Stimulated activated CD8-positive, alpha-beta memory T cell treated with anti-CD3 and anti-CD28 coated beads, Interleukin-4, amount 100 ng/mL, for 48 hours (primary cell): ENCODE measurements at places on chromosomes 4 and X.

DNA sequence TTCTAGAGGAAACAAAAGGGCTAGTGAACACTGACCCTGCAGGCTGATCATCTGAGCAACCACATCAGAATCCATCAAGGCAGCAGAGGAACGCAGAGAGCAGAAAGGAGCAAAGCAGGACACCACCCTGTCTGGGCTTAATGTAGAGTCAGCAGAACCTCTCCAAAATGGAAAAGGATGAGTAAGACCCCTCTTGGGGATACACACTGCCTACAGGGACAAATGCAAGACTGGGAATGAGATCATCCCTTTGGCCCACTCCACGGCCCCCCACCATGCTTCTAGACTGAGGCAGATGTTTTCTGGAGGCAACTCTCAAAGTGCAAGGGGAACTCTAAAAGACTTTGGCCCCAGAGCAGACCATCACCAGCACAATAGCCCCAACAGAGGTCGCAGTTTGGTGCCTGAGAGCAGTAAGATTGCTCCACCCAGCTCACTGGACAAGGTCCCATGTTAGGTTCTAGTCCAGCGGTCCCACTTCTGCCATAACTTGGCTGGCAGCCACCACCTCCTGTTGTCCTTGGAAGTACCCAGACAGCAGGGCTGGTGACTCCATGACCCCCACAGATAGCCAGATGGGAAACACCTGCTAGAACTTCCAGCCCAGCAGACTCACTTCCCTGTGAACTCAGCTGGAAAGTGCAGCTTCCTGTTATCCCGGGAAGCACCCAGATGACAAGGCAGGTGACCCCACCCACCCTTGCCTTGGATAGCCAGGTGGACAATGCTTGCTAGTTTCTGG is 372.7 kb downstream of the INPP4B start:
- no peak for DNase-seq

- DNase-seq, result no peak
Measured at GRCh38 chrX:70455366-70456202, 10.9 kb downstream of the DLG3 start.

DNA sequence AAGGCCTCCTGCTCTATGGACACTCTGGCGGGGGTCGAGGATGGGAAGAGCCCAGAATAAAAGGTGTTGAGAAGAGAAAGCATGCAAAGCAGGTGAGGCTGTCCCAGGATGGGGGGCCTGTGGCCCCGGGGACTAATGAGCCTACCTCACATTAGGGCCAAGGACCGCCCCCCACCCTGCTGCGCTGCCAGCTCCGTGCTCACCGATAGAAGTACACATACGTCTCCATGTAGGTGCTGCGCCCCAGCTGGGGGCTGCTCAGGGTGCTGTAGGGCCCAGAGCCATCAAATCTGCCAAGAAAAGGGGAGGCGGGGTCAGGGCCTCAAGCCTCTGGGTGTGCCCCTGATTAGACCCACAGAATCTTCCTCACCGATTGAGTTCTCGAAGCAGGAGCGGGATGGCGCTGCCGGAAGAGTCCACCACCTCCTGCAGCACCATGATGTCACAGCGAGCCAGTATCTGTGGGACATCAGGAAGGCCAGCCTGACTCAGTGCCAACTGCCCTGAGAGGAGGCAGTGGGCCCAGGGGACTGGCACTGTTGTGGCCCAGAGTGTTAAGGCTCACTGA is 4.3 kb downstream of the DNASE1L1 start:
- DNase-seq, result no peak

DNA sequence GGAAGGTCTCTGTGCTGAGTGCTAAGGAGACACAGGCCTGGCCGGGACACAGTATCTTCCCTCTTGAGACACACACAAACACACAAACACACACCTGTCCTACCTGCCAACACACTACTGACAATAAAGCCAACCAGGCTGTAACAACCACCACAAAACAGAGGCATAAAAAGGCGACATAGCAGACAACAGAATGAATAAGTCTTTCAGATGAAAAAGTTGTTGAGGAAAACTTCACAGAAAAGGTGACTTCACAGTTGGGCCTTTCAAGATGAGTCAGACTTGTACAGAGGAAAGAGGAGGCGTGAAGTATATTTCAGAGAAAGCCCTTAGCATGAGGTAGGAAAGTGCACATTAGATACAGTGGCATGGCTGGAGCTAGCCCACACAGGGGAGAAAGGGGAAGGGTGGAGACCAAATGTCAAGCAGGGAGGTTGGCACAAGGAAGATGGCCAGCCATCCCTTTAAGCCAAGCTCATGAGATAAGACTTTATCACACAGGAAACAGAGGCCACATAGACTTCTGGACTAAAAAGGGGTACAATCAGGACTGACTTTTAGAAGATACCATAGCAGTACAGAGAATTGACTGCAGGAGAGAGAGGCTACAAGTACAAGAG is 54.0 kb downstream of the SLC9A7 start:
- peak; percentile 35 for DNase-seq

DNA sequence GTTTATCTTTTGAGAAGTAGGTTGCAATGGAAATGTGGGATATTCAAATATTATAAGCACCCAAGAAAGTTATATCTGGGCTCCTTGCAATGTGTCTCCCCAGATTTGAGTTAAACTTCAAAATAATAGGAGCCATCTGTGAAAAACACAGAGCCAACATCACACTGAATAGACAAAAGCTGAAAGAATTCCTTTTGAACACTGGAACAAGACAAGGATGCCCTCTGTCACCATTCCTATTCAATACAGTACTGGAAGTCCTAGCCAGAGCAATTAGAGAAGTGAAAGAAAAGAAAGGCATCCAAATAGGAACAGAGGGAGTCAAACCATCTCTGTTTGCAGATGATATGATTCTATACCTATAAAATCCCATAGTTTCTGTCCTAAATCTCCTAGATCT is 114.3 kb upstream of the IL1RAPL1 start:
- DNase-seq, result no peak

- no peak for DNase-seq
Measured at GRCh38 chrX:10502961-10503360, 117.4 kb downstream of the MID1 start.

- DNase-seq, result no peak
Measured at GRCh38 chr4:181807771-181808170, 435.4 kb upstream of the TENM3 start.

- DNase-seq, result no peak
Measured at GRCh38 chr4:139212900-139213299, 35.9 kb upstream of the ELF2 start.

DNA sequence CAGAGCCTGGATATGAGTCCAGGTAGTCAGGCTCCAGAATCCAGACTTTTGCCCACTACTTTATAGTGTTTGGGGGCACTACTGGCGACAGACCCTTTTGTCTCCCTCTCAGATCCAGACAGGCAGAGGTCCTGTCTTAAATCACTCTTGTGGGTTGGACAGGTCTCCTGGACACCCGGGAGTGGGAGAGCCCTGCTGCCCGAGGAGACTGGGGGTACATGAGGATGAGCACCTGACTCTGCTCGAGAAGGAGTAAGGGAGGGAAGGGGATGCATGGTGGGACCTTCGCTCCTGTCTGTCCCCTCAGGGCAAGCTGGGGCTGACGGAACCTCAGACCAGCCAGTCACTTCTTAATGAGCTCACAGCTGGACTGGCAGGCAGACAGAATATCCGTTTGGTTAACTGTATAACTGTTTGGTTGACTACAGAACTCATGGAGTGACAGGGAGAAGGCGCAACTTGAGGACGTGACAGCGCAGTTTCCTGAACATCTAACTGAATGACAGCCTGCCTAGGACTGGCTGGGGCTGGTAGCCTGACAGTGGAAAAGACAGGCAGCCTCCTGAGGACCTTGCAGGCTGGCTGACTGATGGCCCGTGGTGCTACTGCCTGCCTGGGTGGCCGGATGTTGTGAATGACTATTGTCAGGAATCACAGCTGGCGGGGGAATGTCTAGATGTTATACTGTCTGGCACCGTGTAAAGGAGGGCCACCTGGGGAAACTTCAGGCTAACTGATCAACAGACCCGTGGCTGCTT is 1.6 kb upstream of the SUV39H1 start:
- no peak for DNase-seq

DNA sequence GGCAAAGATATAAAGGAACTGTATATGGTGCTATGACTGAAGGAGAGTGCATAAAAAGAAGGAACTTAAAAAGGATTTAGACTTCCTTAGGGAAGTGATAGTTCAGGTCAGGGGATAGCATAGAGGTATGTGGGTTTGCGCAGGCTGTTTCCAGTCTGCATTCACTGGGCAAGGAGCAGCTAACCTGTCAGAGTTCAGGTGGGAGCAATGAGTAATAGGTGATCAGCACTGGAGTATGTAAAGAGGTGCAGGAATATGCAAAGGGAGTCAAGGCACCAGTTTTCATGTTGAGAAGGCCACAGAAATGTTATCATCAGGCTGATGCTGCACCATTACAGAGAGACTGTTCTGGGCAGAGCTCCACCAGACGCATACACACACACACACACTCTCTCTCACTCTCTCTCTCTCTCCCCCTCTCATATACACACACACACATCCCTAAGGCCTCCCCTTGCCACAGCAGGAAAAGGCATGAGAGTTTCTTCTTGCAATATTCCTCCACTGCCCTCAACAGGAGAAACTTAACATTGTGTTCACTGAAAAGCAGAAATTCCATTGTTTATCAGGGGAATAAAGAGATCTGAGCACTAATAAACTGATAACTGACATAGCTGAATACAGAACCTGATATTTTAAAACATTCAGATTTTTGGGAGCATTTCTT is 256.4 kb upstream of the GRID2 start:
- DNase-seq, result no peak

DNA sequence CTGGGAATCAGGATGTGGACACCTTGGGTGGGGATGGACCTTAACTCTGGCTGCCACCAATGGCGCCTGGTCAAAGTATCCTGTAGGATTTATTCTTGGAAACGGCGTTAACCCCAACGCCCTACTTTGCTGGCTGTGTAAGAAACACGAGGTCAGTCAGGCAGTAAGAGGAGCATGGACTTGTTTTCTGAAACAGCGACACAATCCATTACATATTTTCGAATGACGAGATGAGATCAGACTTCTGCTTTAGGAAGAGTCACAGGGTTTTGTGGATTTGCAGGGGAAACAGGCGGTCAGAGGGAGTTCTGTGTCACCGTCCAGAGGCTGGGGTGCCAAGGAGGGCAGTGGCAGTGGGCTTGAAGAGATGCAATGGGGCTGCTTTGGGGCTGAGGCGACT is 92.2 kb downstream of the TBL1X start:
- no peak for DNase-seq

GRCh38 chrX:129769467-129770154 is 10.1 kb upstream of the SASH3 start:
- peak; percentile 66 for DNase-seq

DNA sequence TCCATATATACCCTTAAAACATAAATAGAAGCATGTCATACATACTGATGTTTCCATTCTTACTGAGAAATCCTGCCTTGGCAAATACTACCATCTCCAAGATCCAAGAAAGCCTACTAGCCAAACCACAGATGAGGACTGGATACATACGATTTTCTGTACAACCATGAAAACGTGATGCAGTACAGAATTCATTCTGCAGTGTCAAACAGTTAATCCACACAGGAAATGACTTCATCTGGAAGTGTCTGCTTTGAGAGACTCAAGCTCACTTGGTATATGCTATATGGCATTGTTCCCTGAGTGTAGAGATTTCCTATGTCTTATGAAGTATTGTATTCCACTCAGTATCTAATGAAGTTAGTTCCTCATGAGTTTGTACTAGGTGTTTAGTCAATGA is 94.3 kb downstream of the CT47B1 start:
- no peak for DNase-seq

- DNase-seq, result no peak
Measured at GRCh38 chrX:112066813-112067212, 15.8 kb downstream of the TRPC5 start.

DNA sequence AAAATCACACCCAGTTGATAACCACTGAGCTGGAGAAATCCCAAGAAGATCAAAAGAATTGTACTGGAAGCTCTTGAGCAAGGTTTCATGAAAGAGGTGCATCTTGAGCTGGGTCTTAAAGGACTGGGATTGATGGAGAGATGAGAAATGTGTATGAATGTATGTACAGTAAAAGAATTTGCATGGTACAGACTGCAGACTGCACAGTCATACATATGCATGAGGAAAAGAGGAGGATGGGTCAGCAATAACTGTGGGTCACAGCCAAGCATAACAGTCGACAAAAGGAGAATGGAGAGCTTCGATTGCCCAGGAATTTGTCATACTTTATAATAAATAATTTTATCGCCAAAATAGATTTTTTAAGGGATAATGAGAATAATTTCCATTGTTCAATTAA is 4.8 kb upstream of the RELL1 start:
- no peak for DNase-seq

DNA sequence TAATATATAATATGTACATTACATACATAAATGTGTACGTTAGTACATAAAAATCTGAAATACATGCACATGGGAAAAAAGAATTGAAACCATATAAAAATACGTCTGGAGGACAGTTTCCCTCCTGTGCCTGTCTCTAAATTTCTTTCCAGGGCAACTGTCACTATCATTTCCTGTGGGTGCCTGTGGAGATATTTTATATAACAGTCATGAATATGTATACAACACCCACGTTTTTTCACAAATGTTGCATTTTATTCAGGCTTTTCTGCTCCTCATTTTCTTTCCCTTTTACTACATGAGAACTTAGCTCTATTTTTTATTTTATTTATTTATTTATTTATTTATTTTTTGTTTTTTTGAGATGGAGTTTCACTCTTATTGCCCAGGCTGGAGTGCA is 24.2 kb upstream of the GRPEL1 start:
- no peak for DNase-seq

GRCh38 chrX:68723491-68724155 is 76.2 kb downstream of the STARD8 start:
- no peak for DNase-seq

- no peak for DNase-seq
Measured at GRCh38 chr4:73345399-73345975, 58.6 kb upstream of the ALB start.

- no peak for DNase-seq
Measured at GRCh38 chr4:16085822-16086221, 2.0 kb upstream of the PROM1 start.

- no peak for DNase-seq
Measured at GRCh38 chr4:171718069-171718468, 95.1 kb upstream of the GALNTL6 start.

GRCh38 chr4:24993551-24994080 is 37.1 kb downstream of the LGI2 start:
- DNase-seq, result no peak

- DNase-seq, result no peak
Measured at GRCh38 chr4:141977433-141977832, 341.1 kb downstream of the IL15 start.

- DNase-seq, result no peak
Measured at GRCh38 chr4:150007512-150007911, 70.7 kb upstream of the DCLK2 start.

DNA sequence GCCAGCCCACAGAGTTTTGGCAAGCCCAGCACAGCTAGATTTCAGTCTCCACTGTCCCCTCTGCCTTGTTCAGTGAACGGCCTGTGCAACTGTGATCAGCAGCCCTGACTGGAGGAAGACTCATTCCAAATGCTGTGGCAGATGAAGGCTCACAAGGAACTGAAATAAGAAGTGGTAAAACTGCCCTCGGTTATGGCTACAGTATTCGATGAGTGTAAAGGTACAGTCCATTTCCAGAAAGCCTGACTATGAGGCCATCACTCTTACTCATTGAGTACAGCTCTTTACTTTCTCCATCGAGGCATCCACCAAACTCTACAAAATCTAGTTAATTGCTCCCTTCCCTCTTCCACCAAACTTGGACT is 69.1 kb downstream of the RHOH start:
- no peak for DNase-seq
